SK-N-DZ (cell line): ENCODE measurements at places on chromosomes 2 and 18.
A peak's percentile ranks its signal among the peaks of the same experiment; 100 is the strongest.

GRCh38 chr2:17476830-17477229 is 41.4 kb downstream of the RAD51AP2 start:
- DNase-seq = no peak

- peak; percentile 13 for DNase-seq
These were observed 49.8 kb downstream of the CAB39 start for GRCh38 chr2:230762317-230762896.

DNA sequence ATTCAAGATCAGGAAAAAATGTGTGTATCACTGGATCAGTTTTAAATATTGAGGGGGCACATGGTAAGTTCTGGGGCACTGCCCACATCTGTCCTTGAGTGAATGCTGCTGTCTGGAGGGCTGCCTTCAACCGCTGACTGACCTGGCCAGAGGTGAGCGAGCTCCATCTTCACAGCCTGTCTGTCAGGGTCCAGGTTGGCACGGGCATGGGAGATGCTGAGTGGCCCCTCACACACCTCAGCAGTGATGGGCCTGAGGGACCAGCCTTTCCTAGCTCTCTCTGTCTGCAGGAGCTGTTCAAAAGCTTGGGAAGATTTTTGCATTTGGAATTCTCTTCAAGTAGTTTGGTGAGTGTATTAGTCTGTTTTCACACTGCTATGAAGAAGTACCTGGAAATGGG is 114.8 kb upstream of the ALKAL2 start:
- no peak for DNase-seq

- DNase-seq = no peak
These were observed 90.4 kb upstream of the RBMS1 start for GRCh38 chr2:160583813-160584537.

- no peak for DNase-seq
These were observed 339.8 kb downstream of the CYP26B1 start for GRCh38 chr2:71807581-71808451.

DNA sequence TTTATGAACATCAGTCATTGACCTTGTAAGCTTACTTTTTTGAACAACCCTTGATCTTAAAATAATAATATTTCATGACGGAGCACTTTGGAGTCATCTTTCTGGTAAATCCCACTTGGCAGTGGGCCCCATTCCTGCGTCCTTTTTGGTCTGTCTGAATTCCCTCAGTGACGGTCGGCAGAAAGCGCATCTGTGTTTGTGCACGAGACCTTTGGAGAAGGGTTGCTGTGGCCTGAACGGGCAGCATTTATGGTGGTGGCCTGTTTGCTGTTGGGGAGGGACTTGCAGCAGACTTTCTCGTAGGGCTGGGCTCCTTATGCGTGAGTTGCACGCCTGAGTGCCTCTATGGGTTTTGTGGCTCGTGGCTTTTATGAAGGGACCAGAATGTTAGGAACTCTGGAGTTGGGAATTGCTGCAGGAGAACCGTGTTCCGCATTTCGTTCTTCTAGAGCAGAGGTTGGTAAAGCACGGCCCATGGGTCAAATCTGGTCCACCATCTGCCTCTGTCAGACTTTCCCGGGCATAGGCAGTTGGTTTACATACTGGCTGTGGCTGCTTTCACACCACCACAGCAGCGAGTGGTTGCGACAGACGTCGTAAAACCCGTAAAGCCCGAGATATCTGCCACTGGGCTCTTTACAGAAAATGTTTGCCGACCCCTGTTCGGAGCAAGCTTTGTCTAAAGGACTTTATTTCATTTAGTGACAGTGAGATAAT is 30.8 kb downstream of the LPIN1 start:
- DNase-seq = no peak

GRCh38 chr2:54574107-54574859 is 118.2 kb downstream of the SPTBN1 start:
- peak; percentile 50 for DNase-seq

DNA sequence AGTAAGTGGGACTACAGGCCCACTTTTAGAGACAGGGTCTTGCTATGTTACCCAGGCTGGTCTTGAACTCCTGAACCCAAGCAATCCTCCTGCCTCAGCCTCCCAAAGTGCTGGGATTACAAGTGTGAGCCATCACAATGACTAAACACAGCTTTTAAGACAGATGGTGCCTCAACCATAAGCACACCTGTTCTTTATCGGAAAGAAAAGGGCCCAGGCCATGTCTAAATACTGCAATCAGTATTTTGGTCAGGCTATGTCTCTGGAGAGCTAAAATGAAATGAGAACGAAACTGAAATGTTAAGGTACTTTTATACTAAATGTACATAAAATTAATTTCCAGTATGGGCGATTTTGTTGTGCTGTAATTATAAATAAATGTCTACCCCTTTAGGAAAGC is 69.5 kb upstream of the SPTBN1 start:
- DNase-seq = no peak

- DNase-seq = no peak
These were observed 71.7 kb downstream of the FEZ2 start for GRCh38 chr2:36526226-36526625.

- no peak for DNase-seq
These were observed 448.9 kb upstream of the ETAA1 start for GRCh38 chr2:66948234-66948633.

DNA sequence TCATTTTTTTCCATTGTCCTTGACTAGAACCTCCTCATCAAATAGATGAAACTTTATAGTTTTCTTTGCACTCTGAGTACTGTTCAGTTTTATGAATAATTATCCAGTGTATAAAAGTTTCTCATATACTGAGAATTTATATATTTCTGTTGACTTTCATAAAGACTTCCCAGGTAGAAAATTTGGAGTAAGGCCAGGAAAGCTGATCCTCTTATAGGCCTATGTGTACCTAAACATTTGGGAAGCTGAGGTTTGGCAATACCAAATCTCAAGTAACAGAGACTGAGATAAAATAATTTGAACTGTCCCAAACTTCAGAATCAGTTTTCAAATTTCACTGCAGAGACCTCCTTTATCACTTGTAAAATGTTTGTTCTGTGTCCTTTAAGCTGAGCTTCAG is 43.4 kb downstream of the CCDC102B start:
- DNase-seq = no peak

GRCh38 chr2:237455764-237456163 is 31.3 kb upstream of the MLPH start:
- no peak for DNase-seq

DNA sequence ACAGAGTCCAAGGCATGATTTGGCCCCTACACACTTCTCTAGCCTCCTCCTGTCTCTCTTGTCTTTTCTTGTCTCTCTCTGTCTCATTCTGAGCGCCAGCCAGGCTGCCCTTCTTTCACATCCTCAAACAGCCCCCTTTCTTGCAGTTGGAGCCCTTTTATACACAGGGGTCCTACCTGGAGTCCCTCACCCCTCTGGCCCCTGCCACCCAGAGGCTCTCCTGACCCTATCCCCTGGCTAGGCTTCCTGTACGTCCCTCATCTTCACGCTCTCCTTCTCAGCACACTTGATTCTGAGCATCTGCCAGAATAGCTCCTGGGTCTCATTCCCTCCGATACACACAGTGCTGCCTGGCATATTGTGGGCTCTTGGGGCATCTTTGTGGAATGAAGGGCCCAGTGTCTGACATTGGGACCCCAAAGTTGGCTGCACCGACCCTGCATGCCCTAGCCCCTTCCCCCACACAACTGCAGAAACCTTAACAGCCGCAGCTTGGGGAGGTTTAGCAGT is 261.9 kb downstream of the DYSF start:
- DNase-seq = no peak

- DNase-seq = no peak
These were observed 141.0 kb downstream of the UXS1 start for GRCh38 chr2:106053116-106053515.
